B cell (primary cell): ENCODE measurements at places on chromosomes 6 and 20.

DNA sequence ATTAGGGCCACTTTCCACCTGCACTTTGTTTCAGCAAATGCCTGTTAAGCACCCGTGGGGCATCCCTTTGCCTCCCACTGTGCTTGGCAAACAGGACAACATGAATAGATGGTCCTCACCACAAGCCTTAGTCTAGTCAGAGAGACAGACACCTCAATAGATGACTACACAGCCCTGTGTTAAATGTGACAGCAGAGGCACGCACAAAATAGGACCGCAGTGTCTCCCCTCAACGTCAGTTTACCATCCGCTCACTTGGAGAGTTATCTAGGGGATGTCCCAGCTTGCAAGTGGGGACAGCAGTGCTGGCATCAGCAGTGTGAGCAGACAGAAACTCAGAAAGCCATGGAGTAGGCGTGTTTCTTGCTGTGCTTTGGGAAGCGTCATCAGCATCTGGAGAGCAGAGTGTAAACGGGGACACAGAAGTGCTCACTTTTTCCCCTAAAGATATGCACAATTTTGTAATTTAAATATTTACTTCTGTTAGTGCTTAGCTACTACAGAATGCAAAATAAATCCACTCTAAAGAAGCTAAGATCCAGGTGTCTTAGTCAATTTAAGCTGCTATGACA lies 66.0 kb upstream of the TXNDC5 start:
- H3K27ac ChIP-seq, result no peak overlapping the region
- peaks cover 32% of the 10 kb centered on the region for H3K4me1 ChIP-seq
- H3K36me3 ChIP-seq, result no peaks in the 10 kb centered on the region
- H3K27me3 ChIP-seq, result no peaks in the 10 kb centered on the region

- no peak for DNase-seq
- H3K4me3 ChIP-seq, result no peak overlapping the region
- H3K27ac ChIP-seq, result no peak overlapping the region
- no peaks in the 10 kb centered on the region for H3K27me3 ChIP-seq
Measured at GRCh38 chr6:23483896-23484295, 642.1 kb upstream of the NRSN1 start.

DNA sequence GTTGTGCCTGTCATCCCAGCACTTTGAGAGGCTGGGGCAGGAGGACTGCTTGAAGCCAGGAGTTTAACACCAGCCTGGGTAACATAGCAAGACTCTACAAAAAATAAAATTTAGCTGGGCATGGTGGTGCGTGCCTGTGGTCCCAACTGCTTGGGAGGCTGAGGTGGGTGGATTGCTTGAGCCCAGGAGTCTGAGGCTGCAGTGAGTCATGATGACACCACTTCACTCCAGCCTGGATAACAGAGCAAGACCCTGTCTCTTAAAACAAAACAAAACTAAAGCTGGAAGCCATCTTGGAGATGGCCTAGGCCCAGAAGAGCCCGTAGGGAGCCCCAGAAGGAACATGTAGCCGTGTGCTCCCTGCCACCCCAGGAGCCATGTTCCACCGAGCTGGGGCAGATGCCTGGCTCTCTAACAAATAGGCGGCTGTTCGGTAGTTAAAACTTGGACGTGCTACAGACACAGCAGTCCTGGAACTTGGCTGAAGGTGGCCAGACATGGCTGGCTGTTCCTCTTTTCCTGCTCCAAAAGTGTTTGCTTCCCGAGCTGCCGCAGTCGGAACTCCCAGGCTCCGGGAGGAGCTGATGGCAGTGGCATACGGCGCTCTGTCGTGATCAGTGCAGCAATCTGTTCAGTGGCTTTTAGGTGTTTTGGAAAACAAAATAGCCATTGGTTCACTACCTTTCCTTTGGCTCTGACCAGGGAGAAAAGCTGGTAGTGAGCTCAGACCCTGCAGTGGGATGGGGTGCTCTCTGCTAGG lies 37.0 kb downstream of the DYNLT1 start:
- DNase-seq, result no peak
- H3K4me3 ChIP-seq, result no peak overlapping the region
- no peak overlapping the region for H3K27ac ChIP-seq

DNA sequence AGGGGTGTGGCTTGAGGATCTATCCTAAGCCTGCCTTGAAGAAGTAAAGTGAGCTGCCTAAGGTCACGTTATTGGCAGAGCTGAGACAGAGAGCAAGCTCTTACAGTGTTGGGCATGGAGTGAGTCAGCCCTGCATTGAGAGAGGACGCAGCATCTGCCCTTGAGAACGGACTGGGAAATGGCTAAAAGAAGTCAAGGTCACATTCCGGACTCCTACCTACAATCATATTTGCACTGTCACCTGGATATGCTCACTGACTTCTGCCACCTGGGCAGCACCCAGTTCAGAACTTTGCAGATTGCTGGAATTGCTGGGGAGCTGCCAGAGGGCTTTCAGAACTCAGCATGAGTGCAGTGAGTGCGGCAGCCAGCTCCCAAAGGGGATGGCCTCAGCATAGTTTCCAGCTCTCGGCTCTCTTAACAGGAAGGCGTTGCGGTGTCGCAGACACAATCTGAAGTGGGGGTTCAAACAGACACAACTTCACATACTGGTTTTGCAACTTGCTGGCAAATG lies 199.3 kb upstream of the SGK1 start:
- H3K27me3 ChIP-seq, result no peaks in the 10 kb centered on the region
- H3K4me1 ChIP-seq, result peaks cover 15% of the 10 kb centered on the region
- no peaks in the 10 kb centered on the region for H3K36me3 ChIP-seq
- no peak for DNase-seq
- no peak overlapping the region for H3K4me3 ChIP-seq

- no peaks in the 10 kb centered on the region for H3K4me1 ChIP-seq
- DNase-seq, result no peak
- no peak overlapping the region for H3K4me3 ChIP-seq
- no peaks in the 10 kb centered on the region for H3K27me3 ChIP-seq
- H3K36me3 ChIP-seq, result no peaks in the 10 kb centered on the region
- H3K27ac ChIP-seq, result no peak overlapping the region
Measured at GRCh38 chr6:1538810-1539478, 70.8 kb upstream of the FOXC1 start.
